Cardiac atrium fibroblast (primary cell): ENCODE measurements at places on chromosomes 16 and 17. TPM values are rescaled to one million over a fixed set of nuclear protein-coding genes. Genes with fewer than 3 reads are reported as not detected.

TNS4 gene
- total RNA-seq = 0.16 TPM in 1 of 2 replicates, not detected in the other

BOLA2B gene
- total RNA-seq = 272 and 348 TPM in 2 replicates

ACSM2A gene
- not detected in 2 replicates for total RNA-seq

HSD11B2 gene
- total RNA-seq = 0.18 and 0.49 TPM in 2 replicates

FBXW10 gene
- not detected in 2 replicates for total RNA-seq
